Adipose tissue (tissue), 3 donors: ENCODE measurements at places on chromosomes 5 and 9. TPM values are rescaled to one million over a fixed set of nuclear protein-coding genes. Genes with fewer than 3 reads are reported as not detected.

SLCO6A1 gene
- not detected for polyA plus RNA-seq

SLC23A1 gene
- not detected for polyA plus RNA-seq

FST gene
- polyA plus RNA-seq, result 30.6 TPM

CKS2 gene
- polyA plus RNA-seq, result 28.9 TPM

FCN2 gene
- polyA plus RNA-seq, result 3.1 TPM

SREK1IP1 gene
- 6.4 TPM for polyA plus RNA-seq

IFNA13 gene
- not detected for polyA plus RNA-seq

GPX3 gene
- 431 TPM for polyA plus RNA-seq

GBGT1 gene
- 2.6 TPM for polyA plus RNA-seq

MELK gene
- 0.19 TPM for polyA plus RNA-seq

PLAC8L1 gene
- polyA plus RNA-seq, result 0.24 TPM

CA9 gene
- polyA plus RNA-seq, result 2.2 TPM

PCDHGB6 gene
- 2.4 TPM for polyA plus RNA-seq

ZNF462 gene
- 0.79 TPM for polyA plus RNA-seq
